ENCODE measurements at places on chromosomes 6 and 20.

- DNase-seq, result no peak
These were observed 246.1 kb downstream of the SMOC2 start for GRCh38 chr6:168686831-168687730.

- no peak for DNase-seq
These were observed 102.7 kb upstream of the SASH1 start for GRCh38 chr6:148239801-148240460.

DNA sequence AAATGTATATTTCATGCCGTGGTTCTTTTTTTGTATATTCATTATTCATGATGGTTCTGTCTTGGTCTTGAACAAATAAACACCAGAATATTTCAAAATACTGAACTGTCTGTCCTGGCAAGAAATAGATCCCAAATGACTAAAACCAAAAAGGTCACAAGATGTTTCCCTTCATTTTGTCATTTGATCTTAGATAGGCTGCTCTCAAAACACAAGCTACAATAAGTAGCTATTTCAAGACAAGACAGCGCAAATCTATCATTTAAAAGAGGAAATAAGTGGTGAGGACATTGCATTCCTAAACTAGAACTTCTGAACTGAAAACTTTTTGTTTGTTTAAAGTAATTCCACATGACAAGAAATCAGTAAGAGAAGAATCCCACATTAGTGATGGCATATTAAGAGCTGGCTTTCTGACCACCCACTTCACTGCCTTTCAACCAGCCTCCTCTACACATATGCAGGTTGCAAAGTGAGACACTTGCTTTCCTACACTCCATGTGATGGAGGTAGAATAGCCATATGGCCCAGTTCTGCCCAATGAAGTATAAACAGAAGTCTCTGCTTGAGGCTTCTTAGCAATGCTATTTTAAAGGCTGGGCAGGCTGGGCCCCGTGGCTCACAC is 54.4 kb upstream of the CCDC28A start:
- DNase-seq, result no peak

- no peak for DNase-seq
These were observed 56.2 kb upstream of the NHSL1 start for GRCh38 chr6:138555421-138555988.

DNA sequence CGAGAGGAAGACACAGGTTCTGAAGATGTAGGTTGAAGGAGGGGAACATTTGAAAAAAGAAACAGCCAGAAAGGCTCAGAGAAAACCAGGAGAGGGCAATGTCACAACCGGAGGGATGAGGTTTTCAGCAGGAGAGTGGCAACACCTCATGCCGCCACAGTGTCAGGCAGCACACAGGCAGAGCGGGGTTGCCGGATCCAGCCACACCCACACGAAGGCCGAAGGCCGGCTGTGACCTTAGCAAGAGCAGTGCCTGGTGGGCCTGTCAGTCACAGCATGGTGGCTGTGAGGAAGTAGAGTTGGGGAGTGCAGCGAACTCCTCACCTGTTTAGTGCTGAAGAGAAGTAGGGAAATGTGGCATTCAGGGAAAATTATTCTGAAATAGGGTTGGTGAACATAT is 14.0 kb downstream of the HDDC2 start:
- DNase-seq, result no peak

GRCh38 chr6:63635215-63635587 is 401 bp upstream of the PHF3 start:
- DNase-seq, result no peak

DNA sequence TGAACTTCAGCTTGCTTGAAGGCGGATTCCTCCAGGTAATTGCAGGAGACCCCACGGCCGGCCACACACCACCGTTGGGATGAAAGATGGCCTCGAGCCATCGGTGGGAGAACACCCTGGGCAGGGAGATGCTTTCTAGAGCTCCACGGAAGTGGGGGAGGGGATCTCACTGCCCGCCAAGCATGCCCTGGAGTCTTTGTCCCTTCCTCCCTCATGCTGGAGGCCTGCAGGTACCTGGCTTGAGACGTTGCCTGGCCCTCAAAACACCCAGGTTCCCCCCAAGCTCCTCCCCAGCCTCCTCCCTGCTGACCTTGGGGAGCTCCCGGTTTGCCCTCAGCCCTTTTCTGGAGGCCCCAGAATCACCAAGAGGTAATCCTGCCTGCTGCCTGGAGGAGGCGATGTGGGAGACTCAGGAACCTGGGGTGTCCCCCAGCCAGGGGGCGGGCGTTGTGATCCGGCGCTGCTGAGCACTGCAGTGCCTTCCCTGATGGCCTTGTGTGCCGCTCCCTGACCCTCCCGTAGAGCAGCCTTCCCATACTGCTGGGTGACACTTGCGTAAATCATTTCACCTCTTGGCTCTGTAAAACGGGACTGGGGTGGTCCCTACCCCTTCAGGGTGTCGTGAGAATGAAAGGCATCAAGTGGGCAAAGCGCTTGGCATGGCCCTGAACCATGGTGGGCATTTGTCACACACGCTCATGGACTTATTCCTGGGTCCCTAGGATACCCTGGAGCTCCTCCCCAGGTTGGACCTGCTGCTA is 91.4 kb downstream of the CEBPB start:
- DNase-seq, result no peak

DNA sequence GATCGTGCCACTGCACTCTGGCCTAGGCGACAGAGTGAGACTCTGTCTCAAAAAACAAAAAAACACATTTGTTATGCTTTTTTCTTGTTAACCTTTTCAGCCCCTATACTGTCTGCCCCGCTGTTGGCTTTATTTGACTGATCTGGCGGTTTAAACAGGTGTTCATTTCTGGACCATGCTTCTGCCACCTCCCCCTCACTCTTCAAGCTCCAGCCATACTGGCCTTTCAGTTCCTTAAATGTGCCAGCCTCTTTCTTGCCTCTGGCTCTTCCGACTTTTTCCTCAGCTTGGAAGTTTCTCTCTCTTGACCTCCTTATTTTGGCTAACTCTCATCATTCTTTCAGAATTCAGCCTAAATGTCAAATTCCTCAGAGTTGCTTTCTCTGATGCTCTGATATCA is 35.2 kb upstream of the TXLNB start:
- no peak for DNase-seq

- no peak for DNase-seq
These were observed 1.1 kb downstream of the LRRC1 start for GRCh38 chr6:53795702-53796450.

- no peak for DNase-seq
These were observed 41.5 kb downstream of the RALGAPB start for GRCh38 chr20:38514185-38514584.

GRCh38 chr6:34462551-34462971 is 3.3 kb upstream of the PACSIN1 start:
- no peak for DNase-seq

All from GM12892 (cell line).